ENCODE measurements at places on chromosomes 7 and 10.
A peak's percentile ranks its signal among the peaks of the same experiment; 100 is the strongest.

- DNase-seq, result no peak
These were observed 102.8 kb downstream of the TNS3 start for GRCh38 chr7:47478926-47479711.

DNA sequence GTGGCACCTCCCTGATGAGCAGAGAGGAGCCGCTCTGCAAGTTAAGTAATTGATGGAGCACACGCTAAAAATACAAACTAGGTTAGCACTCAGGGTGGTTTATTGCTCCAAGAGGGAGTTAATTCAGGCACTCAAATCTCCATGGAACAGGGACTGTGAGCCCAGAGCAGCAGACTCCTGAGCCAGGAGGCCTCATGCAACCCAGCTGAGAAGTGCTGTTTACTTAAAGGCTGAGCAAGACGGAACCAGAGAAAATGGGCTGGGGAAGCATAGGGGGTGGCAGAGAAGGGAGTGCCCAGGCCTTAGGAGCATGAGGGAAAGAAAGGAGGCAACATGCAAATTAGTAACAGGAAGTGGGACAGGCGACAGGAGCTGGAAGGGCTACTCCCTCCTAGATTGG, 174.1 kb downstream of the KCNMA1 start:
- no peak for DNase-seq

DNA sequence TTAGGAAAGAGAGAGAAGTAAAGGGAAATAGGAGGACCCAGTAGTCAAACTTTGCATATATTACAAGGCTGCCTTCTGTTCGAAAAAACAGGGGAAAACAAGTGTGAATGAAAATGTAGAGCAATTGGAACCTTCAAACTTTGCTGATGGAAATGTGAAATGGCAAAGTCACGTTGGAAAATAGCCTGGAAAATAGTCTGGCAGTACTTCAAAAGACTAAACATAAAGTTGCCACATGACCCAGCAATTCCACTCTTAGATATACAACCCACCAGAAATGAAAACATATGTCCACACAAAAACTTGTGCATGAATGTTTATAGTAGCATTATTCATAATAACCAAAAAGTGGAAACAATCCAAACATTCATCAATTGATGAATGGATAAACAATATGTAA, 78.6 kb upstream of the IFRD1 start:
- no peak for DNase-seq

DNA sequence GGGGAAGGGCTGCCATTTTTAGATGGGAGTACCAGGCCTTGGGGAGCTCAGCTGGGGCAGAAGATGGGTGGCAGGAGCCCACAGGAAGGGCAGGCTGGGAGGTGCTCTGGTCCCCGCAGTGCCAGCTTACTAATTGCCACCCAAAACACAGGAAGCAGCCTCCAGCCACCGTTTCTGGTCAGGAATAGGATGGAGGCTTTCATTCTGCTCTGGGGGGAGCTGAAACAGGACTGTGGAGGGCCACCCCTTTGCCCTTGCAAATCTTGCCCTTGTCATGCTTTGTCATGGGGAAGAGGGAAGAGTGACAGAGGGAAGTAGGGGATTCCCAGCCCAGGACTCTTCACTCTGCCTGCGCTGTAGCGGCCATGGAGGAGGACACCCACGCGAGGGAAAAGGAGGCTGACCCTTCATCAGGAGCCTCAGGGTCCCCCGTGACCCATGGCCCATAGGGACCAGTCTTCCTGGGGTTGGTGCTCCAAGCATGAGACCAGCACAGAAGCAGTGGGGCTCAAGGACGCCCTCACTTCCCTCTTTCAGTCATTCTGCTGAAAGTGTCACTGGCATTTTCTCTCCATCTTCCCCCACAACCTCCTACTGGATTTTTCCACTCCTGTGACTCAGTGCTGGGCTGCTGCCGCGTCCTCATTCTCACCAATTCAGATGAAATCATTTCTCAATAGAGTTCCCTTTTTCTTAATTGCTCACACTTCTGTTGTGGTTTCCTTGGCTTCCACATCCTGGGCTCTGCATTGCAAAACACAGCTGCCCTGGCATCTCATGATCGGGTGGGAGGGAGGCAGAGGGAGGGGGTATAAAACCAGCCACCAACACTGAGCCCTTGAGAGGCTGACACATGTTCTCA, 61.9 kb downstream of the MKI67 start:
- peak; percentile 64 for DNase-seq

DNA sequence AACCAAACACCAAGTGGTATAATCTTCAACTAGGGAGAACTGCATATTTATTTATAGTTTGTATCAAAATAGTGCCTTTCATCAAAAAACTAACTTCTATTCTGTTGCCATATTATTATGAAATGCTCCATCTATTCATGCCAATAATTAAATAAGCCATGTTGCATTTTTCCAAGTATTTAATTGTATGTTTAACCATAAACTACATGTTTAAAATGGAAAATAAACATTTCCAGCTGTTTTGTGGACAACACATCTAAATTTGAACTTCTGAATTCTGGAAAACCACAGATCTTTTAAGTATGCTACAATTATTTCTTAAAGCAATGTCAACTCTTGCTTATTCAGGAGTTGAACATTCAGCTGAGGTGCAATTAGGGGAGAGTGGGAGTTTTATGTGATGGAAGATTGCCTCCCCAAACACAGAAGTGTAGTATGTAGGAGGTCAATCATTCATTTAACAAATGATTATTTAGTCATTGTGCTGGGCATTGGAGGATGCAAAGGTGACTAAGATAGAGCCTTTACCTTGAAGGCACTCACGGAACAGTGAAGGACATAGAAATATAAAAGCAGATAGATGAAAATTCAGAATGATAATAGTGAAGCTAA, 80.7 kb upstream of the PPP1R3C start:
- DNase-seq, result no peak

- no peak for DNase-seq
These were observed 20.2 kb upstream of the MYL7 start for GRCh38 chr7:44161371-44161770.

GRCh38 chr10:59240582-59241183, 64.2 kb downstream of the PHYHIPL start:
- peak; percentile 3 for DNase-seq

DNA sequence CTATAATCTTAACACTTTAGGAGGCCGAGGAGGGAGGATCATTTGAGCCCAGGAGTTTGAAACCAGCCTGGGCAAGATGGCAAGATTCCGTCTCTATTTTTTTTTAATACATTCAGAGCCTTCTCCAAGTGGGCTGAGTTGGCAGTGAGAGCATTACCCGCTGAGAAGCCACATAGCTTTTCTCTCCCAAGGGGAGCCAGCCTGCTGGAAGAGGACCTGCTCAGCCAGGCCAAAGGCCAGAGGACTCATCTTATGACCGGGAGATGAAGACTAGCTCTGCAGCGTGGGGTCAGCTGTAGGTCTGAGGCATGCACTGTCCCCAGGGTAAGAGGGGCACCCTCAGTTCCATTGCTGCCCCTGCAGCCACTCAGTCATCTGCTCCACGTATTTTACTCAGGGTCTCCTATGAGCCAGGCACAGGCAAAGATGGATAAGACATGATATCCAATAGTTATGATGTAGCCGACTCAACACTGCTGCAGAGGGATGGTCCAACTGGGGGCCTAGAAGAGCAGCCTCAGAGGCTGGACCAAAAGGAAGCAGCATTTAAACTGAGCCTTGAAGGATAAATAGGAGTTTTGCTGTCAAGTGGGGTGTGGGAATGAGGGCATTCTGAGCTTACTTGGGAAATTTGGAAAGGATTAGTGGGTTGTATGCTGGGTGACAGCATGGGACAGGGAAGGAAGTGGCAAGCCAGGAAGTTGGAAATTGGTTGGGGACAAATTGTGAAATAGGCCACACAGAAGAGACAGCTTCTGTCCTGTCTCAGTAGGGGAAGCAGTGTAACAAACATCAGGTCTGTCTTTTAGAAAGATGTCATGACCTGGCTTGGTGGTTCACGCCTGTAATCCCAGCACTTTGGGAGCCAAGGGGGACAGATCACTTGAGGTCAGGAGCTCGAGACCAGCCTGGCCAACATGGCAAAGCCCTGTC, 1.6 kb upstream of the MARVELD1 start:
- no peak for DNase-seq

DNA sequence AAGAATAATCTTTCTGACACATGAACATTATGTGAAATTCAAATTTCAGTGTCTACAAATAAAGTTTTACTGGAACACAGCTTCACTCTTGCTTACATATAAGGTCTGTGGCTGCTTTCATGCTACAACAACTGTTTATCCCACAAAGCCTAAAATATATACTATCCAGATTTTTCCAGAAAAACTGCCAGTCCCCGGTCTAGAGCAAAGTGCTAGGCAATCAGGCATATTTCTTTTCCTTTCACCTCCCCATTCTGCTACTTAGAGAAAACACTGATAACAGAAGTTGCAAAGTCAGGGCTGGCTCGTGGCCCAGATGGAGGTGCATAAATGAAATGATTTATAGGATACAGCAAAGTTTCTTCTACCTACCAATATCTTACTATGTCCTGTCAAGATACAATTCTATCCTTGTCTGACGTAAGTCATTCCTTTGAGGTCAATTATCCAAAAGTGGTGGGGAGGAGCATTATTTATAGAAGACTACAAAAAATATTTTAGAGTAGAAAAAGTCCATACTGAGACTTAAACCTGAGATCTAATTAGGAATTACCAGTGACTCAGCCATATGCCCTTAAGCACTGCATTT, 384.1 kb downstream of the NXPH1 start:
- no peak for DNase-seq

- DNase-seq, result no peak
These were observed 21.3 kb upstream of the CDK14 start for GRCh38 chr7:90574820-90575187.

All from AG09309 (cell line).